ENCODE measurements at places on chromosomes 3 and 15.

GRCh38 chr3:65961733-65962132, 77.0 kb downstream of the MAGI1 start:
- ATAC-seq, result no peak

DNA sequence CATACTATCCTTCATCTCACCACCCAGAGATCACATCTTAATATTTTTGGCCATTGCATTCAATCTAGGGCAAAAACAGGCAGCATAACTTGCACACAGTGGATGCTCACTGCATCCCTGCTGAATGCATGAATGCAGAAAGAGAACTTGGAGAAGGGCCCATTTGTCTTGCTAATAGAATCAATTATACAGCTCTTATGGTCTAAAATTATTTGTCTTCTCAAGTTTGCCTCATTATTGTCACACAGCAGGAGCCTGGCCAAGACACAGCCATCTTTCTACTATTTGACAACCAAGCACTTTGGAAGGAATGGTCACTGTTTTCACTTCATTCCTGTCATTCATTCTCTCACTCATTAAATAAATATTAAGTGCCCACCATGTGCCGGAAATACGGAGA, 1.2 kb upstream of the ARHGEF26 start:
- ATAC-seq, result no peak

DNA sequence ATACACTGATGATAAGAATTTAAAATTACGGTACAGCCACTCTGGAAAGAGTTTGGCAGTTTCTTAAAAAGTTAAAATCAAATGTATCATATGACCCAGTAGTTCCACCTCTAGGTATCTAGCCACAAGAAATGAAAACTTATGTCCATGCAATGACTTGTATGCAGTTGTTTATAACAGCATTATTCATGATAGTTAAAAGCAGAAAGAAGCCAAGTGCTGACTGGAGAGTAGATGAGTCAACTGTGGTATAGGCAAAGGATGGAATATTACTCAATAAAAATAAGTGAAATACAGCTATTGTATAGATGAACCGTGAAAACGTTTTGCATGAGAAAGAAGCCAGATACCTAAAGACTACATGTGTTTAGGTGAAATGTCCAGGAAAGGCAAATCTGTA, 14.8 kb downstream of the GPR87 start:
- no peak for ATAC-seq

GRCh38 chr3:78494851-78495250, 1272.9 kb downstream of the ROBO1 start:
- no peak for ATAC-seq

- ATAC-seq, result no peak
Measured at GRCh38 chr15:57495041-57495440, 96.7 kb upstream of the MYZAP start.

DNA sequence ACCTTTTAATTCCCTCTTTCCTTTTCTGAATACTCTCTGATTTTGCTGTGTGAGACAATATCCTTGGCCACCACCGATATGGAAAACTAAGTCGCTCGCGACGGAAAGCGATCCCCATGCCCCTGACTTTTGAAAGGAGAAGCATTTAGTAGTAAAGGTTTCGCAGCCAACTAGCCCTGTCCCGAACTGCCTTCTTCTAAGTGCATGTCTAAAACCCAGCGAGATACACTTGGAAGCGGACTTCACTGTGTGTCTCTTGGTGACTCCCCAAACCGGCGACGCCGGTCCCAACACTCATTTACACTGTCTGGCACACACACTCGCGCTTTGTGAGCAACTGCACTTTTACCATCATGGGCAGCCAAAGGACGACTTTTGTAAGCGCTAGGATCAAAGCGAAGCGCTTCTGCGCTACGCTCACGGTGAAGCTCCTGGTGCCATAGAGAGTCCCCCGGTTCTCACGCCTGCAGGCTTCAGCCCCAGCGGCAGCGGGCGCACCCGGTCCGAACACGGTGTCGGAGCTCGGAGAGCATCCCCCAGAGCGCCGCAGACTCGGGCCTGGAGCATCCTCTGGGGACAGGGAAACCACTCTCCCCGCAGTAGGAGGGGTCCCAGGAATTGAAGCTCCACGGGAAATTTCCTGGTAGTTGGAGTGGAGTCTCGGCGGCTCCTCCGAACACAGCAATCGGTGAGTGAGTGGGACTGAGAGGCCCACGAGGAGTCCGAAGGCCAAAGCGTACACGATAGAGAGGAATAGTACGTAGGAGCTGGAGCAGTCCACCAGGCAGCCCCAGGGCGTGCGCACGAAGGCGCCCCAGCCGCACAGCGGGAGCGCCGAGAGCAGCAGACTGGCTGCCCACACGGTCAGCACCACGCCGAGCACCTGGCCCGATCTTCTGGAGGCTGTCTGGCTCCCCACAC, 1.4 kb downstream of the GPR149 start:
- ATAC-seq, result peak; percentile 78

- ATAC-seq, result no peak
Measured at GRCh38 chr15:71231758-71232157, 116.5 kb downstream of the THSD4 start.

DNA sequence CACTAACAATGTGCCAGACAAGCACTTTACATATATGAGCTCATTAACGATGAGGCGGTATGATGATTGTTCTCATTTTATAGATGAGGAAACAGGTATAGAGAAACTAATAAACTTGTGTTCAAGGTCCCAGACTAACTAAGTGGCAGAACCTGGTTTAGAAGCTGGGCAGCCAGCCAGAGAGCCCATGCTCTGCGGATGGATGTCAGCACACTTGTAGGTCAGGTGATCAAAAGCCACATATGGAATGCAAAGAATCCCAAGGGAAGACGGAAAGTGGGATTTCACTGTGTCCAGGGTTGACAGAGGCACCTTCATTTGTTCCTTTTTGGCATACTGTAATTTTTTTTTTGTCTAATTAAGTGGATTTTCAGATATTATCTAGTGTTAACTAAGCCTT, 103.7 kb downstream of the EFL1 start:
- ATAC-seq, result no peak

DNA sequence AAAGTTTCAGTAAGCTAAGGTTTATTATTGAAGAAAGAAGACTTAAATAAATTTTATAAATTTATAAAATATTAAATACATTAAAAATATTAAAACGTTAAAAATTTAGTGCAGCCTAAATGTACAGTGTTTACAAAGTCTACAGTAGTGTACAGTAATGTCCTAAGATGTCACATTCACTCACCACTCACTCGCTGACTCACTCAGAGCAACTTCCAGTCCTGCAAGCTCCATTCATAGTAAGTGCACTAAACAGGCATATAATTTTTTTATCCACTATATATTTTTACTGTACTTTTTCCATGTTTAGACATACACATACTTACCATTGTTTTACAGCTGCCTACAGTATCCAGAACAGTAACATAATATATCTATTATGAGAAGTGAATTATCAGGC, 51.5 kb downstream of the TJP1 start:
- peak; percentile 80 for ATAC-seq

GRCh38 chr3:139916271-139916670, 18.7 kb upstream of the CLSTN2 start:
- ATAC-seq, result no peak

DNA sequence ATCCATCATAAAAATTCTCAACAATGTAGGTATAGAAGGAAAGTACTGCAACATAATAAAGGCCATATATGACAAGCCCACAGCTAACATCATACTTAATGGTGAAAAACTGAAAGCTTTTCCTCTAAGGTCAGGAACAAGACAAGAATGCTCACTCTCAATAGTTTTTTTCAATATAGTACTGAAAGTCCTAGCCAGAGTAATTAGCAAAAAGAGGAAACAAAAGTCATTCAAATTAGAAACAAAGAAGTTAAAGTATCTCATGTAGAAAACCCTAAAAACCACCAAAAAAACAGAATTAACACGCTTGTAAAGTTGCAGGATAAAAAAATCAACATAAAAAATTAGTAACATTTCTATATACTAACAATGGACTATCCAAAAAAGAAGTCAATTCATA, 61.8 kb downstream of the MYH15 start:
- ATAC-seq, result no peak

DNA sequence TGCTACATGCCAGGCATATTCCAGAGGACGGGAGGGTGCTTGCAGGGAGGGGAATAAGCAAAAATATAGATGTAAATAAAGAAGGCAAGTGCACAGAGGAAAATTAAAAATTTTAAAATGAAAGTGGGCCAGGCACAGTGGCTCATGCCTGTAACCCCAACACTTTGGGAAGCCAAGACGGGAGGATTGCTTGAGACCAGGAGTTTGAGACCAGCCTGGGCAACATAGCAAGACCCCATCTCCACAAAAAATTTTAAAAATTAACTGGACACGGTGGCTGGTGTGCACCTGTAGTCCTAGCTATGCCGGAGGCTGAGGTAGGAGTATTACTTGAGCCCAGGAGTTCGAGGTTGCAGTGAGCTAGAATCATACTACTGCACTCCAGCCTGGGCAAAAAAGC, 22.4 kb downstream of the ZBTB38 start:
- no peak for ATAC-seq

DNA sequence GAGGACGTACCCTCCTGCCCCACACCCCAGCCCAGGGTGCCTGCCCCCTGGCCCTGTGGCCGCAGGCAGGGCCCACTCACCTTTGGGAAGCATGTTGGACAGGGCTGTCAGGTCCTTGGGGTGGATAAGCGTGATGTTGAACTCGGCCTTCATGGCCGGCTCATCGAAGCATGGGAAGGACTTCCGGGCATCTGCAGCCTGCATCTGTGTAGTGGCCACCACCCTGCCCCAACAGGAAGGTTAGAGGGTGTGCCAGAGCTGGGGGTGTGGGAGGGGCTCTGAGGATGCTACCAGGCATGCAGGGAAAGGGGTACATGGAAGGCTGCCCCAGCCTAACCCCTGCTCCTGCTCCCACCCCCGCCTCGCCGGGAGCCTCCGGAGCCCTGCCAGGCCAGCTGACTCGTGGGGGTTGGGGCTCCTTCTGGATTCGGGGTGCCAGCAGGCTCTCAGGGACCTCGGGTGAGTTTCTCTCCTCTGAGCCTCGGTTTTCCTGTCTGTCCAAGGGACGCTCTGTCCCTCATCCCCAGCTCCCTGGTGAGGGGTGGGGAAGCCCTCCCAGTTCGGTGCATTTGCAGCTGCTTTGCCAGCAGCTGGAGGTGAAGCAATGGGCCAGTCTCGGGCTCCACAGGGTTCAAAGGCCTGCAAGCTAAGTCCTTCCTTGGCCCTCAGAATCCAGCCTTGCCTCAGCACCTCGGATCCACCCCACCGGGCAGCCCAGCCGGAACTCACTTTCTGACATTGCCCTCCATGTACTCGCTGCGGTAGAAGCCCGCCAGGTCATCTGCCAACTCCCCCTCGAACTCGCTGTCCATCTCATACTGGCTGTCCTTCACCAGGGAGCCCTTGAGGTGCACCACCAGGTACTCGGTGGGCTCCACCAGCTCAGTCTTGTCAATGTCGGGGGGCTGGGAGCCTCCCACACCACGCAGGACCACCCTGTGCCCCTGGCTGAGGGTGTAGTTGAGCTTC, 9.1 kb downstream of the ANPEP start:
- ATAC-seq, result no peak

DNA sequence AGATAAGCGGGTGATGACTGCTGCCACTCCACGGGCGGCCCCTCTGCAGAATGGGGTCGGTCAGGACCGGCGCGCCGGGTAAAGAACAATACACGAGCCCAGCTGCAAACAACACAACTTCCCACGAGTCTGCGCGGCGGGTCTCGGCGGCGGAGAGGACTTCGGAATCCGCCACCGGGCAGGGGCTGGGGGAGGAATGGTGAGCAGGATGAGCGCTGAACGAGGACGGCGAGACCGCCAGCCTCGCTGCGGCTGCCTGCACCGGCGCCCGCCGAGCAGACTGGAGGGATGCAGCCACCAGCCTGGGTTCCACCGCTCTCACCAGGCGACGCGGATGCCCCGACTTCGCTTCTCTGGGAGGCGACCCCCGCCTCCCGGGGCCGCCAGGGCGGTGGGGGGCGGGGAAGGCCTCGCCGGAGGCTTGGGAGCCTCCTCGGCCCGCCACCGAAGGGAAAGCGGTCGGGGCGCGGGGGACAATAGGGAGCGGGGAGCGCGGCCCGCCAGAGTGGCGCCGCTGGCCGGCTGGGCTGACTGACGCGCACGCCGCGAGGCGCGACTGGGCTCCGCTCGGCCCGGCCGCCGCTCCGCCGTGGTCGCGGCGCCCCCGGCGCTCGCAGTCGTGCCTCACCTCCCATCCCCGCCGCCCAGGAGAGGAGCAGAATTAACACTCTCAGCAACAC, 515 bp downstream of the ADAM10 start:
- peak; percentile 51 for ATAC-seq

DNA sequence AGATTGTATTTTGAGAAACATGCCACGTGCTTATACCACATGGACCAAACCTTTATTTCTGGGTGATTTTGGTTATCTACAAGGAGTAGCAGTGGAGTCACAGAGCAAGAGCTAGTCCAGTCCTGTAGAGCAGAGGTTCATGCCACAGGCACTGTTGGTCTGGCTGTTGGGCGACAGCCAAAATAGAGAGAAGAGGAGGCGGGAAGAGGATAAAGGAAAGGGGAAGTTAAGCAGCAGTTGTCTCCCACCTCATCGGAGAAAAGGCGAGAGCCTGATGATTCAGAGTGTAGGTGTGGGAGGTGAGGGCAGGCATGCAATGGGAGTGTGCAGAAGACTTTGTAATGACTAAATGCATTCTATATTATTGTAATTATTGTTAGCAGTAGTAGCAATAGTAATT, 237.5 kb upstream of the ROPN1 start:
- ATAC-seq, result no peak

- no peak for ATAC-seq
Measured at GRCh38 chr3:141798448-141798845, 35.2 kb downstream of the GRK7 start.

GRCh38 chr3:54303517-54304375, 181.4 kb downstream of the CACNA2D3 start:
- ATAC-seq, result no peak

- no peak for ATAC-seq
Measured at GRCh38 chr15:39548561-39548960, 32.3 kb upstream of the THBS1 start.

DNA sequence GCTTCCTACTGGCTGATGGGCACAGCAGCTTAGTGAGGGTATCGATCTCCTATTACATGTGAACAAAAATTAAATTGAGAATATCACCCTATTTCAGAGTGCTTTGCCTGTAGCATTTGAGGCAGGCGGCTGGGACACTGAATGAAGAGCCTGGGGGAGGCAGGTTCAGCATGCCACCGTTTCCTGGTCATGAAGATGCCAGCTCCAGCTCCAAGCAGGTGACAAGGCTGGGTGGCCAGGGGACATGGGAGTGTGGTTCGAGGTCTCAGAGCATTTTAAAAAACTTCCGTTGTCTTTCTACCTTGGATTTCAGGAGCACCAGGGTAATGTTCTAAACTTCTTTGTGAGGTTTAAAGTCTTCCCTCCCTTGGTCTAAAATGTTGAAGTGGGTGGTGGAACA, 158.2 kb downstream of the RPLP1 start:
- no peak for ATAC-seq
